ENCODE measurements at places on chromosomes 6 and 20. TPM values are rescaled to one million over a fixed set of nuclear protein-coding genes. Genes with fewer than 3 reads are reported as not detected.

The USP49 gene
- 3.7 TPM for total RNA-seq

The AK9 gene
- 2.5 TPM for total RNA-seq

The WFDC10B gene
- not detected for total RNA-seq

The NNAT gene
- total RNA-seq = 0.42 TPM

The CLPSL2 gene
- not detected for total RNA-seq

The PAK5 gene
- total RNA-seq = not detected

The COL21A1 gene
- total RNA-seq = not detected

Measured in activated T-cell treated with anti-CD3 and anti-CD28 coated beads, Interleukin-2, amount 50 U/mL, for 4 hours (primary cell).